IMR-90 (cell line): ENCODE measurements at places on chromosomes 11 and 22. TPM values are rescaled to one million over a fixed set of nuclear protein-coding genes. Genes with fewer than 3 reads are reported as not detected.

DNA sequence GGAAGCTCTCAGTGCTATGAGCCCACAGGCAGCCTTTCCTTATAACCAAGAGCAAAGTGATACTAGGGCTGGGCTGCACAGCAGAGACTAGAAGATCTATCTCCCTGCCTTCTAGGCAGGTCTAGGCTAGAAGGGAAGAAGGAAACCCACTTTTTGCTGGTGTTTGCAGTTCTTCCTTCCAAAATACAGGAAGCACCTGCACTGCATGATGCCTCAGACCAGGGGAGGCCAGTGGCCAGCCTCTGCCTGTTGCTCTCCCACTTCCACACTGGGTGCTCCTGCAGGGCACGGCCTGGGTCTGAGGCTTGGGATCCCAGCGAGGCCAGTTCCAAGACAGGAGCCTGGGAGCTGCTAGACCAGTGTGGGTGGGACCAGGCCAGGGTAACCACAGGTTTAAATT, 6.0 kb upstream of the UCP3 start:
- H3K4me1 ChIP-seq, result peaks cover 15% of the 10 kb centered on the region
- peaks cover 8% of the 10 kb centered on the region; the same call in 1 of the 2 replicates for H3K36me3 ChIP-seq
- H3K27ac ChIP-seq, result no peak overlapping the region
- DNase-seq, result no peak
- H3K4me3 ChIP-seq, result no peak overlapping the region
- no peaks in the 10 kb centered on the region for H3K27me3 ChIP-seq

GRCh38 chr22:46490538-46490937, 46.9 kb downstream of the CELSR1 start:
- H3K36me3 ChIP-seq, result no peaks in the 10 kb centered on the region
- no peaks in the 10 kb centered on the region for H3K4me1 ChIP-seq
- H3K27me3 ChIP-seq, result peaks cover 8% of the 10 kb centered on the region
- no peak overlapping the region for H3K27ac ChIP-seq
- no peak for DNase-seq
- no peak overlapping the region for H3K4me3 ChIP-seq

DNA sequence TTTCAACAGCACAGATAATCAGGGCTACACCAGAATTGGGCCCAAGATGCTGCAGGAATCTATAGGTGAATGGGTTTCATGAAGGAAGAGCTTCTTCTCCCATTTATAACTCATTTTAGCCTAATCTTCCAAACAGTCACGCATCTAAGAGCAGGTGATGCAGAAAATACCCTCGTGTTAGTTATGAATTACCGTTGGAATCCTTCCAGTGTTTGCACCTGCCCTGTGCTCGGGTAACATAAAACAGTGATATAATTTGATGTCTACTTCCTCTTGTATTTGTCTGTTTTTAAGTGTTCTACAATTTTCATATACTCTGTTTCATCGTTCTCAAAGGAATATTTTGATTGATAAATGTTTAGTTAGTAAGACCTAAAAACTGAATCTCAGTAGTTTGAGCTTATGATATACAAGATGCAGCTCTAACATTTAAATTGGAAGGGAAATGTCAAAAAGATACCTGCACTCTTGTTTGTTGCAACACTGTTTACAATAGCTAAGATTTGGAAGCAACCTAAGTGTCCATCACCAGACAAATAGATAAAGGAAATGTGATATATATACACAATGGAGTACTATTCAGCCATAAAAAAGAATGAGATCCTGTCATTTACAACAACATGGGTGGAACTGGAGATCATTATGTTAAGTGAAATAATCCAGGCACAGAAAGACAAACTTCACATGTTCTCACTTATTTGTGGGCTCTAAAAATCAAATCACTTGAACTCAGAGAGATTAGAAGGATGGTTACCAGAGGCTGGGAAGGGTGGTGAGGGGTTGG, 42.1 kb downstream of the PPARA start:
- no peaks in the 10 kb centered on the region for H3K27me3 ChIP-seq
- no peak for DNase-seq
- H3K4me3 ChIP-seq, result no peak overlapping the region
- H3K36me3 ChIP-seq, result peaks cover 3% of the 10 kb centered on the region; the same call in 1 of the 2 replicates

- H3K27ac ChIP-seq, result no peak overlapping the region
- no peak overlapping the region for H3K4me3 ChIP-seq
- peaks cover 6% of the 10 kb centered on the region for H3K4me1 ChIP-seq
- peak; percentile 54 for DNase-seq
- H3K27me3 ChIP-seq, result peaks cover 6% of the 10 kb centered on the region
Observed at GRCh38 chr11:120566176-120566575, 54.6 kb downstream of the GRIK4 start.

- H3K27me3 ChIP-seq, result no peaks in the 10 kb centered on the region
- no peak for DNase-seq
- no peaks in the 10 kb centered on the region for H3K36me3 ChIP-seq
- H3K4me3 ChIP-seq, result no peak overlapping the region
- no peak overlapping the region for H3K27ac ChIP-seq
Observed at GRCh38 chr11:112271242-112271641, 10.6 kb upstream of the PLET1 start.

The CALCA gene
- not detected in 2 replicates for total RNA-seq

The RIMBP3C gene
- total RNA-seq, result 0.28 and 0.36 TPM in 2 replicates

The BLID gene
- total RNA-seq, result 25.8 and 30.8 TPM in 2 replicates

The IRAG1 gene
- 21.1 and 25.8 TPM in 2 replicates for total RNA-seq

The HEPHL1 gene
- under 0.01 TPM in 1 of 2 replicates, not detected in the other for total RNA-seq

The THY1 gene
- total RNA-seq, result 703 and 816 TPM in 2 replicates

The IL17REL gene
- total RNA-seq, result not detected in 2 replicates

The ART5 gene
- total RNA-seq, result not detected in 2 replicates

The KRTAP5-7 gene
- total RNA-seq, result not detected in 2 replicates

The GLYAT gene
- total RNA-seq, result not detected in 2 replicates

The MUC5AC gene
- total RNA-seq, result not detected in 2 replicates
